NCI-H69 (cell line): ENCODE measurements at places on chromosomes 13 and 19.
A peak's percentile ranks its signal among the peaks of the same experiment; 100 is the strongest.

DNA sequence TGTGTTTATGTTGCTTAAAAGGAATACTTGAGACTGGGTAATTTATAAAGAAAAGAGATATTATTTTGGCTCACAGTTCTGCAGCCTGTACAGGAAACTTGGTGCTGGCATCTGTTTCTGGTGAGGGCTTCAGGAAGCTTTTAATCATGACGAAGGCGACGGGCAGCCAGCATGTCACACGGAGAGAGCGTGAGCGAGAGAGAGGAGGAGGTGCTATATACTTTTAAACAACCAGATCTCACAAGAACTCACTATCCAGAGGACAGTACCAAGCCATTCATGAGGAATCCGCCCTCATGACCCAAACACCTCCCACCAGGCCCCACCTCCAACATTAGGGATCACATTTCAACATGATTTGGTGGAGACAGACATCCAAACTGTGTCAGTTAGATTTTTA is 163.4 kb upstream of the TSC22D1 start:
- no peak for DNase-seq

GRCh38 chr13:42836930-42837690 is 55.7 kb downstream of the FAM216B start:
- peak; percentile 57 for DNase-seq

- no peak for DNase-seq
Measured at GRCh38 chr13:40145139-40145538, 489.7 kb downstream of the COG6 start.

DNA sequence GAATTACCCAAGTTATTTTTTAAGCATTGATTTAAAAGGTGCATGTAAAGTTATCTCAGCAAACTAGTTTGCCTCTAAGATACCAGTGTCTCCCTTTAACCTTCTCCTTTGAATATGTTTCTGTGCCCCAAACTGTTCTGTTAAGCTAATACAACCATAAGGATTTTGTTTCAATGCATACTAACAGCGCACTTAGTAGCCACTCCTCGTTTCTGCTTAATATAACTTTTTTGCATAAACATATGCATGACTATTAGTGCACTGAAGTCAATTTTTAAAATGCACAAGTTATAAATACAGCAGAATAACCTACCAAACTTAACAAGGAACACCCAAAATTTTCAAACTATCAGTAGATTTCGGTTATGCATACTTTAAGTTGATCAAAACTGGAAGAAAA is 79.4 kb downstream of the SERP2 start:
- no peak for DNase-seq

GRCh38 chr13:80962855-80963254 is 621.9 kb upstream of the SPRY2 start:
- peak; percentile 30 for DNase-seq

DNA sequence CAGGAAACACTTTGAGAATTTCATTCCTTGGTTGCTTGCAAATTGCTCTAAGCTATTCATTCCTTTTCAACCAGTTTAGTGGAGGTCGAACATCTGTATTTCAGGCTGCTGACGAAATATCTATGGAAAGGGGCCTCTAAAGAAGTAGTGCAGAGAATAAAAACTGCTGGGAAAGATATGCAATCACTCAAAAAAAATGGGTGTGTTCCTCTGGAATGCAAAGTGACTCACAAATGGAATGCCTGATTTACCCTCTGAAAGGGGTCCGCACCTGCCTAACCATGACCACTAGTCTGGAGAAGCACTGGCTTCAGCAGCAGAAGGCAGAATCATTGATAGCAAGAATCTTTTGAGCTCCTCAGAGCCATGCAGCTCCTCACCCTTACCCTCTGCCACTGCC is 129.4 kb downstream of the PCDH9 start:
- DNase-seq = no peak

GRCh38 chr13:46992383-46992952 is 95.6 kb upstream of the HTR2A start:
- peak; percentile 2 for DNase-seq

- DNase-seq = no peak
Measured at GRCh38 chr13:98096059-98096458, 46.8 kb upstream of the FARP1 start.

DNA sequence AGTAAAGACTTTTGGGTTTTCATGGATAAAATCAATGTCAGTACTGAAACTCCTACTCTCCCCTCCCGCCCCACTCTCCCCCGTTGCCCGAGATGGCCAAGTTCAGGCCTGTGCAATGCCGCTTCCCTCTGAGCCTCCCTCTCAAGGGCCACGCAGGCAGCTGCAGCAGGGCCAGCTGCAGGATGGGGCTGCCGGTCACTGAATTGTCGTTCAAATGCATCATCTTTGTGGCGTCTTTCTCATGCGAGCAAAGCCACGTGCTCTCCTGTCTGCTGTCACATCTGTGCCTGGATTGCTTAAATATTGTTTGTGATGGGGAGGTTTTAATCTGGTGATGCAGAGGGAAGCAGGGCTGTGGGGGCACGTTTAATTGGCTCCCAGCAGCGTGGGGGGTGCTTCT is 26.6 kb downstream of the SHISA2 start:
- DNase-seq = no peak

DNA sequence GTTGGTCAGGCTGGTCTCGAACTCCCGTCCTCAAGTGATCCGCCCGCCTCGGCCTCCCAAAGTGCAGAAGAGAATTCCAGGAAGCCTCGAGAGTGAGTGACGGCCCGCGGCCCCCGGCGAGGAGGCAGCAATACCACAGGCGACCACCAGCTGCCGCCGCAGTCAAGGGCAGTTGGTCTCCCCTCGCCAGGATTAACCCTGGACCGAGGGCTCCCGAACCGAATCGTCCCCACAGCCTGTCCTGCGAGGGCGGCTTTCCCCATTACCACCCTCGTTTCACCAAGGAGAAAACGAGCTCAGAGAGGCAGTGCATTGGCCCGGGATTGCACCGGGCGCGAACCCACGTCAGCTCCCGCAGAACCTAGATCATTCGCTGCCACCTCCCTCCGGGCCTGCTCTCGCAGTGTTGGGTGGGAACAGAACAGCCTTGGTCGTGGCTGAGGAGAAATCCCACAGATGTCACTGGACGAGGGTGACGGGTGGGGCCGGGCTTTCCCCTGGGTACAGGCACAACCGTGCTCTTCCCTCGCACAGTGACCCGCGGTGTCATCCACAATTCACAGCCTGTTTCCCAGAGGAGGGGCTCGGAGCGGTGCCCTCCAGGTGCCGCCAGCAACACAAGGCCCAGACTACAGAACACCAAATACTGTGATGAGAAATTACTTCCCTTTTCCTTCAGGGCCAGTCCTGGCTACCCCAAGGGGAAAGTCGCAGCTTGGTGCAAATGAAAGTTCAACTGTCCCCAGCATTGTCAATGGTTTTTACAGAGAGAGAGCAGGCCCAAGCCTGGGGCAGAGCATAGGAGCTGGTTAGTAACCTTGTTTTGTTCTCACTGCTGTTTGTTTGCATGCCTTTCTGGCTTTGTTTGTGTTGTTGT is 24.8 kb downstream of the C2CD4C start:
- DNase-seq = no peak

- peak; percentile 98 for DNase-seq
Measured at GRCh38 chr19:3055741-3056416, 6.4 kb downstream of the TLE5 start.

GRCh38 chr19:42380155-42380554 is 9.9 kb downstream of the CNFN start:
- peak; percentile 42 for DNase-seq

DNA sequence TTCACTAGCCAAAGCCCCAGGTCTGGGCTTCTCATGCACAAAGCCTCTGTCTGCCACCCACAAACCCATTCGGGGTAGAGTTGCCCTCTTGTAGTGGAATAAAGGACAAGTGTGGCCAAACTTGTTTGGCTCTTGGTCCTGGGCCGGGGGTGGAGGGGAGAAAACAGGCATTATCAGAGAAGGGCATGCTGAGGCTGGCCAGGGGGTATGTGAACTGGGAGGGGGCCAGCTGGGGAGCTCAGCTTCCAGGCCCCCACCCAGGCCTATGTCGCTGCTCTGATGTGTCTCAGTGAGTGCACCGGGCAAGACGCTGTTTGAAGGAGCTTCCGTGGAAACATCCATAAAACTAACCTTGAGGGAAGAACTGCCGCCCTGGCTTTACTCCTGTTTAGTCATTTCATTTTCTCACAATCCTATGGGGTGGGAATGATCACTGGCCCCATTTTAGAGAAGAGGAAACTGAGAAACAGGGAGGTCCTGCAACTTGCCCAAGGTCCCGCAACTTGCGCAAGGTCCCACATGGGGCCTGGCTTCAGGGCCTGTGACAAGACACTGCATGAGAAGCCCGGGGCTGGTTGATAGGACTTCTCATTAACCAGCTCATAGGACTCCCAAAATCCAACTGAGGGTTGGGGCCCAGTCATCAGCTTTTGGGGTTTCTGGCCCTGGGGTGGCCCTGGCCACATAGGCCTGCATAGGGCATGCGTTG is 30.8 kb downstream of the CCNE1 start:
- no peak for DNase-seq

DNA sequence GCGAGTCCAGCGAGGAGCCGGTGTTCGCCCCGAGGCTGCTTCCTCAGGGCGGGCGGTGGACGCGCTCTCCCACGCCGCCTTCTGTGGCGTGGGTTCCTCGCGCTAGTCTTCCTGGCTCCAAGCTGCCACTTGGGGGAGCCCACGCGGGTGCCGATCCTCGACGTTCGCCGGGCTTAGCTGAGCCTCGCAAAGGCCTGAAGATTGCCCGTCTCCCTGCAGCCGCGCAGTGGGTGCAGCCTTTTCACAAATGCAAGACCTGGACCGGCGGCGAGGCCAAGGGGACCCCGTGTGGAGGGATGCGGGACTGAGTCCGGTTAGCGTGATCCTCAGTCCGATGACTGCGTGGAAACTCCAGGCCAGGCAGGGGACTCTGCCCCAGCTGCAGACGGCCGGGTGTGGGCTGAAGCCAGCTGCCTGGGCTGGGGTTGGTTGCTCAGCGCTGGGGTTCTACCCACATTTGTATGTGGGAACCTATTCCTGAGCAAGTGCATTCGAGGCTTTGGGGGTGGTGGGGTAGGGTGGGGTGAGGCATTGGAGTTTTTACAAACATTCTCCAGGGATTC is 16.6 kb upstream of the LRP3 start:
- DNase-seq = no peak

DNA sequence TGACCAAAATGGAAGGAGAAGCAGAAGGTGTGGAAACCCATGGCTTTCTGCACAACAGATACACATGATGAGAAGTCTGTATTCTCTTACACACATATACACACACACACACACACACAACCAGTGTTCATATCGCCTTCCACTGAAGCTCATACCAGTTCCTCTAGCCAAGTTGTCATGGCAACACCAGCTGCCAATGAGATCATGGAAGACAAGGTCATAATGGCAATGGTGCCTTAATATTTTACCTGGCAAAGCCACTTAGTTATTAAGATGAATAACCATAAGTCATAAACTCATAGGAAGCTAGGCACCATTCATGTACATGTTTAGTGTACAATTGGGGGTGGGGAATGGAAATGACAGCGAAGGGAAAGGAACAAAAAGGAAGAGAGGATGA is 2.6 kb upstream of the DHRS12 start:
- peak; percentile 68 for DNase-seq
